ENCODE measurements at places on chromosomes 7 and 10.

- DNase-seq = no peak
Observed at GRCh38 chr10:62638062-62638477, 166.4 kb upstream of the ADO start.

DNA sequence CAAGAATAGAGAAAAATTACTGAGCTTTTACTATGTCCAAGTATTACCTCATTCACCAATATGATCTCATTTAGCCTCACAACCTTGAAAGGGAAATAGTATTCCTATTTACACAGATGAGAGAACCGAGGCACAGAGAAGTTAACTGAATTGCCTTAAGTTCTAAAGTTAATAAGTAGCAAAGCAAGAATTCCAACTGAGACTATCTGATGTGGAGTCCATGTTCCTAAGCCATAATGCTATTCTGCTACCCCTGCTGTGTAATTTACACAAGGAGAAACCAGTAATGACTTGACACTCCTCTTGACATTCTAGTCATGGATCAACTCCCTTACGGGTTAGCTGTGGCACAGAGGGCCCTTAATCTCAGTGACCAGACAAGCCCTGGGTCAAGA, 60.7 kb downstream of the ABCB4 start:
- DNase-seq = no peak

GRCh38 chr7:105345725-105346124, 43.0 kb downstream of the SRPK2 start:
- no peak for DNase-seq

GRCh38 chr7:69670701-69671100, 72.4 kb downstream of the AUTS2 start:
- DNase-seq = no peak

DNA sequence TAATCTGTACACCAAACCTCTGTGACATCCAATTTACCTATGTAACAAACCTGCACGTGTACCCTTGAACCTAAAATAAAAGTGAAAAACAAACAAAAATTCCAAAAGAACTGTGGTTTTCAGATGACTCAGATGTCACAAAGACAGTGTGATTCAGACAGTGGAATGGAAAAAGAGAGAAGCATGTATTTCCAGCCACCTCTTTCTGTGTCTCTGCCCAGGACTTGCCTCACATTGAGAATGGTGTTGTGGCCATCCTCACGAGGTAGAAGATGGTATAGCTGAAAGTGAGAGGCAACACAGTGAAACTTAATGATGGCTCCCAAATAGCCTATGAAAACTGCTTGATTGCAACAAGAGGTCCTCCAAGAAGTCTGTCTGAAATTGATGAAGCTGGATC, 78.0 kb downstream of the ARL5B start:
- no peak for DNase-seq

DNA sequence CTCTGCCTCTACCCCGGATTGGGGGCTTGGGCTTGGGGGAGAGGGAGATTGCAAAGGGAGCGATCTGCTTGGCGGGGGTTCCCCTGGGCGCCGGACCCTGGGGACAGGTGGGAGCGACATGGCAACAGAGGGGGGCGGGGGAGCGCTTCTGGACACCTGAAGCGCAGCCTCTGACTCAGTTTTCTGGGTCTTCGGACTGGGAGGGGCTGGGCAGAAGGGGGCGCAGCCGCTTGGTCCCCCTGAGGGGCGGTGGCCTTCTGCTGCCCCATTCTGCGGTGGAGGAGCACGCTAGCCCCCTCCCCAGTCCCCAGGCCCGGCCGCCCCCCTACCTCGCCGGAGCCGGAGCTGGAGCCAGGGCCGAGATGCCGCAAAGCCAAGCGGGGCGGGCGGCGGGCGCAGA, 380 bp downstream of the NAT16 start:
- DNase-seq = no peak

DNA sequence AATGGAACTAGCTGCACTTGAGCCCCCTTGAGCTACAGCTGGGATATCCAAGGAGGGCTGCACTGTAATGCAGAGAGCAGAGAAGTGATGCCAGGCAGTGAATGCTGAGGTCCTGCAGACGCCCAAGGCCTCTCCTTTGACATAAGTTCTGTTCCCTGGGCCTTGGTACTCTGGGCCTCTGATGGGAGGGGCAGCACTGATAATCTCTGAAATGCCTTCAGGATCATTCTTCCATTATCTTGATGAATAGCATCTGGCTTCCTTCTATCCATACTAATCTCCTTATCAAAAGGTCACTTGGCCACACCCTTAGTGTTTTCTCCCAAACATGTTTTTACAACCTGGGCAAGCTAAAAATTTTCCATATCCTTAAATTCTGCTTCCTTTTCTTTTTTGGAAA, 6.9 kb downstream of the GRB10 start:
- no peak for DNase-seq

- DNase-seq = no peak
Observed at GRCh38 chr10:101319241-101319915, 34.6 kb upstream of the BTRC start.

DNA sequence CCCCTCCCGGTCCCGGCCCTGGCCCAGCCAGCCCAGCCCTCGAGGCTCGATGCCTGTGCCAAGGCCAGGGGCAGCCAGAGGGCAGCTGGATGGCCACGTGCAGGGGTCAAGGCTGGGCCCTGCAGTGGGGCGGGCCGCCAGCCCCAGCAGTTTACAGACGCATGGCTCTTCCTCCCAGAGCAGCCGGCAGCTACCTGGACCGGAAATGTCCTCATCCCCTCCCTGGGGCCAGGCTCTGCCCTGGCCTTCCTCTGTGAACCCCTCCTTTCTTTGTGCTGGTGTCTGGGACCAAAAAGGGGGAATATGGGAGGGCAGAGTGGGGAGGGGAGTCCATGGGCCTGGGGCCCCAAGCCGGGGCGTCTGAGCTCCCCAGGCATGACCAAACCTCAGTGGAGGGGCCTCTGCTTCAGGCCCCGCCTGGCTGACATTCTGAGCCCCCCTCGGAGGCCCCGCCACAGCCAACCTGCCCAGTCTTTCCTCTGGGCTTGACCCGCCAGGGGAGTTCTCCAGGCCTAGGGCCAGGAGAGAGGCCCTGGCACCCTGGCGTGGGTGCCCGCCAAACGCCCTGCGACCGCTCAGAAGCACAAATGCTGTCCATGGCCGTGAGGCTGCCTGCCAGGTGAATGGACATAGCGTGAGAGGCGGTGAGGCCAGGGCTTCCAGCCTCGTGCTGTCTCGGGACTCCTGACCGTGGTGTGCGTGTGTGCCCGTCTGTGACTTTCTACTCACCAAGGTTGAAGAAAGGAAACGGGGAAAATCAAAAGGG, 24.7 kb upstream of the AMZ1 start:
- no peak for DNase-seq

DNA sequence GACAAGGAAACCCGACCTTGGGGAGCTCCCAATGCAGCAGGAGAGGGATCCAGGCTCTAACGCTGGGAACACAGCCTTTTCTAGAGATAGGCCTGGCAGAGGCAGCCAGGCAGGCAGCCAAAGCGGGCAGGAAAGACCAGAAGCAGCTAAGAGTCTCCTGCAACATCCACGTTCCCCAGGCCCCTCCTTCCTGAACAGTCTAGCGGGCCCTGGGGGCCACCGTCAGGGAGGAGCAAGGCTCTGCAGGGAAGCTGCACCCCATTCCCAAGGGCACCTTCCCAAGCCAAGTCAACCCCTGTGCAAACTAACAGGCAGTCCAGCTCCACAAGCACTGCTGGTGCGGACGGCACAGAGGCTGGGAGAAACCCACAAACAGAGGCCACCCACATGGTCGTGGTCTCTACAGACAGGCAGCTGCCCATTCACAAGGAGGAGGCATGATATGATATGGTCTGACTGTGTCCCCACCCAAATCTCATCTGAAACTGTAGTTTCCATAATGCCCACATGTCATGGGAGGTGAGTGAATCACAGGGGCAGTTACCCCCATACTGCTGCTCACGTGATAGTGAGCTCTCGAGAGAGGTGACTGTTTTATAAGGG, 115.7 kb downstream of the MAD1L1 start:
- DNase-seq = no peak

DNA sequence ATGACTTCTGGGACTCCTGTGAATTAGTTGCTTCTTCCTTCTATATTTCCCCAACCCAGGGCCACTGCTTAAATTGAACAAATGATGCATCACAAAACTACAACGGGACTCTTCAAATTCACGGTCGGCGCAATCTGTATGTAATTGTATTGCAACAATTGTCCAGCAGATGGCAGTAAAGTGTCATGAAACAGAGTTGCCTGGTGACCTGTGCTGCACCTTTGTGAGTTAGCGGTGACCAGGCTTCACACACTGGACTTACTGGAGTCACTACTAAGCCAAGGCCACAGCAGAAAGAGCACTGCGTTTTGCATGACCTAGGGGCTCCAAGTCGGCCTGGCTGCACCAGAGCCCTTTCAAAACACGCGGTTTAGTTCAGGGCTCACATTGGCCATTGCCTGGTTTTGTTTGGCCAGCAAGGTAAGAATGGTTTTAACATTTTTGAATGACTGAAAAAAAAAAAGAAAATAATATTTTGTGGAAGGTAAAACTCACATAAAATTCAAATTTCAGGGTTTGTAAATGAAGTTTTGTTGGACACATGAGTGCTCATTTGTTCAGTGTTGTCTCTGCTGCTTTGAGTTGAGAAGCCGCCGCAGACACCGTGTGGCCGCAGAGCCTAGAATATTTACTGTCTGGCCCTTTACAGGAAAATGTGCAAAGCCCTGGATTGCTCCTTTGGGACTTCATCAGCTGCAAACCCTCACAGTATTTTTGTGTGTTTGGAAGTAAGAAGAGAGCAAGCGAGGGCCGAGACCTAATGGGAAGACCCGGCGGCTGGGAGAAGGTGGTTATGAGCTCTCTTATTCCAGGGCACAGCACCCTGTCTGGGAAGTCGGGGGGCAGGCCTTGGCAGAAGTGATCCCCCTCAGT, 23.2 kb upstream of the ZNF32 start:
- DNase-seq = peak; percentile 82

- DNase-seq = no peak
Observed at GRCh38 chr10:86900955-86901354, 56.5 kb downstream of the MMRN2 start.

DNA sequence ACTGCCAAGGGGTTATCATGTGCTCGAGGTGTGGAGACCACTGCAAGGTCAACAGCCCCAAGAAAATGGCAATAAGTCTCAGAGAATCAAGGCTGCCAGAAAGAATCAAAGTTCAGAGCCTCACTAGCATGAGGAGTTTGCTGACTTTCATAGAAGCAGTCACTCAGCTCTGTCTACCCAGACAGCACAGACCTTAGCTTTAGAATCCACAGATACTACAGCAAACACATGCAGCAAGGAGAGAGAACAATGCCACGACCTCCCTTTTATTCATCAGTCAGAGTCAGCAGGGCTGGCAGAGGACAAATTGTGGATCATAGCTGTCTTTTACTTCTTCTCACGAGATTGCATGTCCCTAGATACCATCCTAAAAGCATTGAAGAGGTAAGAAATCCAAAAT, 121.3 kb downstream of the MBL2 start:
- no peak for DNase-seq

DNA sequence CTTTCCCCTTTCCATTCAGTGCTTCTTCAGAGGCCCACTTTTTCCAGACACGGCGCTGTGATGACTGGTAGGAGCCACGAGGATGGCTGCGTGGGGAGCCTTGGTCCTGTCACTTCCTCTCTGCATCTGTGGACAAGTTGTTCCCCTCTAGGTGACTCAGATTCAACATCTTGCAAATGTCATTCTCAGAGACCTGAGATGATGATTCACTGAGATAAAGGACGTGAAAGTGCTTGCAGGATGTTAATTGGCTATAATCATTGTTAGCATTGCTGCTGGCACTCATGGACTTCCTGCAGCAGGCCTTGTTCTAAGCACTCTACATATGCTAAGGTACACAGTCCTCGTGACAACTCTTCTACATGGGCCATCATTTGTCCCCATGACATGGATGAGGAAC, 489.8 kb upstream of the ZMIZ1 start:
- no peak for DNase-seq

DNA sequence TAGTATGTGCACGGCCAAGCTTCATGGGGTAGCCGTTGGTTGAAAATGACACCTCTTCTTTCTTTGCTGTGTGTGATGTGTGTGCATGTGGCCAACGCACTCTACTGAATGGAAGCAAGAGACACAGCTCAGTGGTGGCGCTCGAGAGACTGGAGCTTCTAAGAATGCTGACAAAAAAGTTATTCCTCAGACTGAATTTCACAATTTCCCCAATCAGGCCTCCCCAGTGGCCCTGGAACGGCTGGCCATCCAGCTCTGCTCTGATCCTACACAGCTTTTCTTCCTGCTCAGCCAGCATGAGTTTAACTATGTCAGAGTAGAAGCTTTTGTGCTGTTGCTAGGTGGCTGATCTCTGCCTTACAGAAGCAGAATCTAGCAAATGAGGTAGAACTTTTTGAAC, 186.7 kb upstream of the PLXDC2 start:
- DNase-seq = peak; percentile 63

GRCh38 chr10:28293236-28294168, 9.4 kb downstream of the MPP7 start:
- DNase-seq = no peak

DNA sequence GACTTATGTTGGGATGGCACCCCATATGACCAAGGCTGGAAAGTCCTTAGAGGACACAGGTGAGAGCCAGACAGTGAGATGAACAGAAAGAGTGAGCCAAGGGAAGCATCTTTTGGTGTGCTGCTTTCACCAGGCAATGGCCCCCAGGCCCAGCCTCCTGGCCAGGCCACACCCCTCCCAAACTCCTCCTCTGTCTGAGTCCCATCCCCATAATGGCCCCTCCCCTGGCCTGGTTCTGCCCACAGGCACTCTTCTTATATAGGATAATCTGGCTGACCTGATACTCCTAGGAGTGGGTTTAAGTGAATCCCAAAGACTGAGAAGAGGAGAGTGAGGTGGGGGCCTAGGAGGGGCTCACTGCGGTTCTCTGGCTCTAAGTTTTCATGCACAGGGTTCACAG, 252.5 kb downstream of the RPS24 start:
- no peak for DNase-seq

DNA sequence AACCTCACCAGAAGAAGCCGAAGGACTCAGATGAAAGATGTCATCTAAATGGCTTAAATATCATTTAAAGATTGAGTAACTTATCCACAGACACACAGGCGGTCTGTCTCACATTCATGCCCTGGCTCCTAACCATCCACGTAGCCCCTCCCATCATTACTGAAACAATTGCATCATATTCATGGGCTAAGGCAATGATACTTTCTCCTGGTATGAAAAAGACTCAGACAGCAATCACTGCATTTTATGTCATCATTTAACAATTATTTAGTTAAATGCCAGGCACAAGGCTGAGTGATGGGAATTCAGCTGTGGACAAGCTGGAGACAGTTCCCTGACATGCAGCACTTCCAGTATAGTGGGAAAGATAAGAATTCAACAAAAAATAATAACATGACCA, 11.2 kb upstream of the TECTB start:
- DNase-seq = no peak

All from lower leg skin (tissue), 4 donors.